ENCODE measurements at places on chromosomes 6 and 20. TPM values are rescaled to one million over a fixed set of nuclear protein-coding genes. Genes with fewer than 3 reads are reported as not detected.

- no peak for DNase-seq
Observed at GRCh38 chr6:112321941-112322424, 25.1 kb upstream of the RFPL4B start.

The VSX1 gene
- not detected for total RNA-seq

The ZFP57 gene
- 1.4 TPM for total RNA-seq

- DNase-seq = no peak
Observed at GRCh38 chr6:116387374-116387773, 16.6 kb downstream of the DSE start.

- no peak for DNase-seq
Observed at GRCh38 chr6:27693766-27694546, 218.2 kb downstream of the OR2B2 start.

DNA sequence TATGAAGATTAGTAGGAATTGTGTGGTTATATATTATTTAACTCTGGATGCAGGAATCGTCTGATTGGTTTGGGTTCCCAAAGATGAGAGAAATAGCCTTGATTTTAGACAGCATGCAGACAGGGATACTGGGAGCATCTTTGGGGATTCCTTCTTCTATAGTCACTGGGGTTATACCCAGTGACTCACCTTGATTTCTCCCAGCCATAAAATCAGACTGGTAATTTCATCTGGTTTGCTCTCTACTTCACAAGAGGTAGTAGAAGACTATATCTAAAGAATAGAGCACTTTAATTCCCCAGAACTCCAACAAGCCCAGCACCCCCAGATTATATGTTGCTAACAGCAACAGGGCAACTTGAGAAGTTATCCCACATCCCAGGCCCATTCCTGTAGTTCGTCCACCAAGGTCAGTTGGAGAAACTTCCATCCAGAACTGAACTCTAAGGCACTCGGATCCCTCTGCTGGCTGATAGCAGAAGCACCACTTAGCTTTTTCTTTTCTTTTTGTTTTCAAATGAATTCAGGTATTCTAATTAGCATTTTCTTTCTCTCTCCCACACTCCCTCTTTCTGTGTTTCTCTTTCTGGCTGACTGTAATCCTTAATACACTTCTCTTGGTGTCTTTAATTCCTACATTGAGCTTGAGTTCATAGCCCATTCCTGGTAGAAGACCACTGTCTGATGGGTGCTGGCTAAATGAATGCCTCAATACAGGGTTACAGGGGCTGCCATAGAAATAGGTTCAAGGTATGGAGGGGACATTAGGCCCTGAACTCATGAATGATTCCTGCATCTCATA is 20.4 kb upstream of the EFHC1 start:
- DNase-seq = peak; percentile 76

Measured in lung microvascular endothelial cell (primary cell).